Activated CD4-positive, alpha-beta T cell treated with anti-CD3 and anti-CD28 coated beads, Interleukin-2, amount 10 ng/mL, durations not matched to agents 24 days and 14 days (primary cell): ENCODE measurements at places on chromosomes 7 and 10.

- no peak for DNase-seq
Observed at GRCh38 chr7:40509287-40509996, 374.6 kb downstream of the SUGCT start.

DNA sequence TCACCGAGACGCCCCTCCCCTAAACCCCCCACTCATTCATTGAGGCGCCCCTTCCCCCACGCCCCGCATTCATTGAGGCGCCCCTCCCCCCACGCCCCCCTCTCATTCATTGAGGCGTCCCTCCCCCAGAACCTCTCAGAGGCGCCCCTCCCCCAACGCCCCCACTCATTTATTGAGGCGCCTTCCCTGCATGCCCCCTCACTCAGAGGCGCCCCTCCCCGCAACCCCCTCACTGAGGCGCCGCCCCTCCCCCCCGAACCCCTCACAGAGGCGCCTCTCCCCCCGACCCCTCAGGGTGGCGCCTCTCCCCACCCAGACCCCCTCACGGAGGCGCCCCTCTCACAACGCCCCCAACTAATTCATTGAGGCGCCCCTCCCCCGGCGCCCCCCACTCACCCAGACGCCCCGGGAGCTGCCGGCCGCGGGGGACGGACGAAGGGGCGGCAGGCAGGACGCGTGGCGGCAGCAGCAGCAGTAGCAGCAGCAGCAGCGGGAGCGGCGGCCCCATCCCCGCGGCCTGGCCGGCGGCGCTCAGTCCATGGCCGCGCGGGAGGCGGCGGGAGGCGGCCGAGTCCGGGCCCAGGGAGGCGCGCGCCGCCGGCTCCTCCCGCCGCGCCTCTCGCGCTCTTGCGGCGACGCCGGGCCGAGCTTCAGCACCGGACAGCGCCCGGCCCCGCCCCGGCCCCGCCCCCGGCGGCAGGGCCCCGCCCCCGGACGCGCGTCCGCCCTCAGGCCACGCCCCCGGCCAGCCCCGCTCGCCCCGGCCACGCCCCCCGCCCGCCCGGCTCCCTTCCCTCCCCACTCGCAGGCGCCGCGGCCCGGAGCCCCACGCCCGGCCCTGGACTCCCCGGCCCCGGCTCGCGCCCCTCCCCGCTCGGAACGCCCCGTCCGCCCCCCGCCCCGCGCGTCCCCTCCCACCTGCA, at the start of gene PTPRN2:
Gene PTPRN2, minus strand, starts transcription at position 662 of the 923 bp plus-strand sequence.
- peak; percentile 84 for DNase-seq

GRCh38 chr7:2037301-2037807, 195.4 kb downstream of the MAD1L1 start:
- peak; percentile 66 for DNase-seq

DNA sequence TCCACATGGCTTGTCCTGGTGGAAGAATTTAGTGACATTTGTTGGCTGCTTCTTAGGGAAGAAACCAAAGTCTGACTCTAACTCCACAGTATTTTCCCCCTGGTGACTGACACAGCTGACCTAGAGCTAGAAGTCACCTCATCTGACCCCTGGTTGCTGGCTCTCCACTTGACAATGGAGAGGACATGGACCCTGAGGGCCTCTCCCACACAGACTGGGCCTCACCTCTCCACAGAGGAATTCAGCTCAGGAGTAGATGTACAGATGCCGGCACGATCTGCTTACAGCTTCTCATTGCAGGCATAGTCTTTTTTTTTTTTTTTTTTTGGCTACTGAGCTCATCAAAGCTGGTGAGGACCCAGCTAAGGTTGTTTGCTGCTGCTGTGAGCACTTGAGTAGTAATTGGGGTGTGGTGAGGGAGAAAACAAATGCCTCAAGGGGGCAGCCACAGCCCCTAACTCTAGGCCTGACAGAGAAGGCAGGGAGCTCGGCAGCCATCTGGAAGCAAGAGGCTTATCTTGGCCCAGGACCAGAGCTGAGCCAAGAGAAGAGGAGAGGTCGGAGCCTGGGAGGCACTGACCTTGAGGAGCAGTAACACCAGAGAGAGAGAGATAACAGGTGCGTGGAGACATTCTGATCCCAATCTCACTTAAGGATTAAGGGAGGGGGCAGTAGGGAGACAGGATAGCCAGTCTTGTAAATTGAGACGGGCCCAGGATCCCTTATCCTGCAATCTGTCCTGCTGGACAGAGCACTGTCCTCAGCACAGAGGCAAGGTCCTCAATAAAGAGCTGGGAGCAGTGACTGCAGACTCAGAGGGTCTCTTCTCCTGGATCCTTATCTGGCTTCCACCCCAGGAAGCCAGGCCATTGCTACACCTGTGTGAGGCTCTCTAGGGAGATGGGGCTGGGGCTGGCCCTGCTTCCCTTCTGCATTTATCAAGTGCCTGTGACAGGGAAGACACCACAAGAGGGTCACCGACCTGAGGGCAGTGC, 9.4 kb downstream of the PRSS58 start:
- no peak for DNase-seq

GRCh38 chr7:15308821-15309220, 253.0 kb downstream of the AGMO start:
- DNase-seq = no peak

DNA sequence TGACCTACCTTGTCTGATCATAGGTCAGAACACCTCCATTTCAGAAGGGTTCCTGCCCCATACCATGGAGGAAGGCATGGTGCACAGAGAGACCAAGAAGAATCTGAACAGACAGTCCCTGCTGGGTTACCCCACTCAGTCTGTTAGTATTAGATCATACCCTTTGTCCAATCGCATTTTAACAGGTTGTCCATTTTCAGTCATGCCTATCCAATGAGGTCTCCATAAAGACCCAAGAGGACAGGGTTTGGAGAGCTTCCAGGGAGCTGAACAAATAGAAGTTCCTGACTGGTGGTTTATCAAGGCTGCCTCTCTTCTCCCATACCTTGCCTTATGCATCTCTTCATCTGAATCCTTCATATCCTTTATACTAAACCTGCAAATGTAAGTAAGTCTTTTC, 21.2 kb upstream of the SLC16A12 start:
- DNase-seq = no peak

DNA sequence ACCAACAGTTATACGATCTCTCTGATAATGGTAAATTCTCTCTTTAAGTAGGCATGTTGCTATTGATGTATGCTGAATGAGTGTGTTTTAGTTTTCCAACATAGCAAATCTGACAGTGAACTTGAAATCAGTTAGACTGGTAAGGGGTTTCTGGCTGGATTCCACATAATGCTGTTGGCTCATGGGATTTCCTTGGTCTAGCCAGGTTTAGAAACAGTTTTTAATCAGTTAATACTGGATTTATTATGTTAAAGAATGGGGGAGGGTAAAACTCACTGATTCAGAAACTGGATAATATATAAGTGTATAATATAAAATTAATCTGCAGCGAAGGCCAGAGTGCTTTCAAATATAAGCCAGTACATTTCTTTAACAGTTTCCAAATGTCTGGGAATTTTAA, 55.6 kb downstream of the PCDH15 start:
- no peak for DNase-seq

GRCh38 chr7:71595176-71595575, 463.2 kb downstream of the GALNT17 start:
- no peak for DNase-seq

DNA sequence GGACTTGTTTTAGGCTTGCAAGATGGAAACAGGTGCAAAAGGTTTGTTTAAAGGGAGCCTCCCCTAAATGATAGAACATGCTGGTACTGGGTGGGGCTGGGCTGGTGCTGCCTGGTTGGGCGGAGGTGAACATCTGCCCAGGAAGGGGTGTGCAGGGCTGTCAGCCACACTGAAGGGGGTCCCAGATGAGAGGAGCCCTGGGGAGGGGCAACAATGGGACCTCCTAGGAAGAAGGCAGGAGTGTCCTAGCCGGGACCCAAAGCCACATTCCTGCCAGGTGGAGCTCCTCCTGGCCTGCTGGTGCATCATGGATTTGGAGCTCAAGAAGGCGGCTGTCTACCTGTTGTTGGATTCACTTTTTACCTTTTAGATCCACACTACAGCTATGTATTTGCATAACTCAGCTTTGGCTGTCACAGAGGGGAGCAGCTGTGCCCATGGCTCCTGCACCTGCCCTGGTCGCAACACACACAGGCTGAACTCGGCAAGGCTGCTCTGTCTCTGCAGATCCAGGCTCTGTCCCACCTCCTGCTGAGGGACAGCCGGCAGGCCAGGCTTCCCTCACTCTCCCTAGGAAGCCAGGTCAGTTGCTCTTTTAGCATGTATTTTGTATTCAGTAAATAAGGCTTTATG, 59.9 kb downstream of the ADARB2 start:
- DNase-seq = no peak

DNA sequence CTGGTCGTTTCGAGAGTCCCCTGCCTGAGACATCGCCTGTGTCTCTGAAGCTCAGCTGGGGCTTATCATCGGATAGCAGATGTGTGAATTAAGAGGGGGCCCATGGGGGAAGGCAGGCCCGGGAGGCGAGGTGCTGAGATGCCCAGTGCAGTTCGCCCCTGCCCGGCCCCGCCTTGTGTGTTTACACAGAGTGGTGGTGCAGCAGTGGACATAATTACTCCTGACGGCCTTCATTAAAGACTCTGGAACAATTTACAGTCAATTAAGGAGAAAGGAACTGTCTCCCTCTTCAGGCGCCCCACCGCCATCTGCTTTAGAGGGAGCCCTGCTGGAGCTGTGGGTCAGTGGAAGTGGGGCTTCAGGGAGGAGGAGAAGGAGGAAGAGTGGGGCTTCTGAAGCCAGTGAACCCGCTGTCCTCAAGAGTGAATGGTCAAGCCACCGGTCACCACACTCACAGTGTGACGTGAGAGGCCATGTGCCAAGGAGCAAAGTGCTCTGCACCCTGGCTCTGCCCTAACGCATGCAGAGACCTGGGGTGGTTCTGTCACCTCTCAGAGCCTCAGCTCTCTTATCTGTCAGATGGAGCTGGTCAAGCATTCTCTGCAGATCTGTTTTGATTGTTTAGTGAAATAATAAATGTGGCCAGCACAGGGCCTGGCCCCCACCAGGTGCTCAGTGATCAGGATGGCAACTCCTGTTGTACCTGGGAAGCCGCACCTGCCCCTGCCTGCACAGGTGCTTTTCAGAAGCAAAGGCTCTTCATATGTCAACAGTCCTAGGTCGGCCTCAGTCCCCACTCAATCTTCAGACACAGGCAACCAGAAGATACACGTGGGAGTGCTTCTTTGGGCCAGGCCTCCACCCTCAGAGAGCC, 65.6 kb downstream of the CDH23 start:
- DNase-seq = no peak

DNA sequence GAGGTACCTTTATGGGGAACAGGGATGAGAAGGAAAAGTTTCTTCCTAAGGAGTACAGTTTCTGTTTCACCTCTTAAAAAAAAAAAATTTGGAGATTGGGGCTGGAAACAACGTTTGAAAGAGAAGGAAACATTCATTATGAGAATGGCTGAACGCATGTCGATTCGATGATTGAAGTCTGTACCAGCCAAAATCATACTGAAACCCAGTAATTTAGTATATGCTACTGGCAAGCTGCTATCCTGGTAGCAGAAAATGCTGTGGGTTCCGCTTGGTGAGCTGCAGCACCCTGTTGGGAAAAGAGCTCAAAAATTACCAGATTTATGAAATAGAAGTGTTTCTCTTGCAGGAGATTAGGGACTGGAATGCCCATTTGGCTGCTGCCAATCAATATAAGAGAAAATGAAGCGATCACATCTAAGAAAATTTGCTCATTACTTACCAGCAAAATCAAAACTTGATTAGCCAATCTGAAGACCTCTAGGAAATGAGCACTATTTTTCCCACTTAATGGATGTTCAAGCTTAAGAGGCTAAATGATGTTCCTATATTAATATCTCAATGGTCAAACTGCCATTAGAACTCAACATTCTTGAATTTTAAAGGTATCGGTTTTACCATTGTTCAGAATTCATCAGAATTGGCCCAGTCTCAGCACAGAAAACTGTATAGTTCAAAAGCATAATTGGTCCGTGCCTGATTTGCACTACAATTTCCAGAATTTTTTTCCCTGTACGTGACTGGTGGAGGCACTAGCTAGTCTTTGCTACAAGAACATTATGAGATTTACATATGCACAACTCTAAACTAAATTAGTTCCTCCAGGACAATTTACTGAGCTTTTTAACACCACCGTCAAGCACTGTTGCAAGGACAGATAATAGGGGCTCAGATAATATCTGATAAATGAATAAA, 1.2 kb upstream of the ITGB1 start:
- peak; percentile 68 for DNase-seq

GRCh38 chr7:131546583-131547141, 9.8 kb downstream of the PODXL start:
- peak; percentile 85 for DNase-seq

- no peak for DNase-seq
Observed at GRCh38 chr7:229184-229964, 37.0 kb downstream of the FAM20C start.

DNA sequence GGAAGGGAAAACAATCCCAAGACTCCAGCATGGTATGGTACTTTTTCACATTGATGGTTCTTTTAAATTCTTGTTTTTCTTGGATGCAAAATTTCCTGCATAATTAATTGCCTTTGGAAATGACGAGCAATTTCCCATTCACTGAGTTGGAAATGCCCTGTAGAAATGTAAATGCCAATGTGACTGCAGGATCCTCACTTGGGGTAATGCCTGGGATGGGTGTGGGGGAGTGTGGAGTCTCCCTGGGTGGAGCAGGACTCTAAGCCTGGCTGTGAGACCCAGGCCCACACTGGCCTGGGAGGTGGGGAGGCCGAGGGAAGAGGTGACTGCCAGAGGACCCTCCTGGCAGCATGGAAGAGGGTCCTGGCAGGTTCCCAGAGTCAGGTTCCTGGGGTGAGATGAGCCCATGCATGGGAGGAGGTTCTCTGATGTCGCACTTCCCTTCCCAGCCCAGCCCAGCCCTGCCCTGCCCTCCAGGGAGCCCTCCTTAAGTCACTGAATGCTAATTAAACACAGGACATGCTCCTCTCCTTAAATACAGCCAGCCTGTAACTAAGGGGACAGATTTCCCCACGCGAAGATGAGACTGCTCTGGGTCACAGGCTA, 157.9 kb downstream of the GFRA1 start:
- DNase-seq = no peak

GRCh38 chr7:70098133-70098561, 499.9 kb downstream of the AUTS2 start:
- DNase-seq = no peak

DNA sequence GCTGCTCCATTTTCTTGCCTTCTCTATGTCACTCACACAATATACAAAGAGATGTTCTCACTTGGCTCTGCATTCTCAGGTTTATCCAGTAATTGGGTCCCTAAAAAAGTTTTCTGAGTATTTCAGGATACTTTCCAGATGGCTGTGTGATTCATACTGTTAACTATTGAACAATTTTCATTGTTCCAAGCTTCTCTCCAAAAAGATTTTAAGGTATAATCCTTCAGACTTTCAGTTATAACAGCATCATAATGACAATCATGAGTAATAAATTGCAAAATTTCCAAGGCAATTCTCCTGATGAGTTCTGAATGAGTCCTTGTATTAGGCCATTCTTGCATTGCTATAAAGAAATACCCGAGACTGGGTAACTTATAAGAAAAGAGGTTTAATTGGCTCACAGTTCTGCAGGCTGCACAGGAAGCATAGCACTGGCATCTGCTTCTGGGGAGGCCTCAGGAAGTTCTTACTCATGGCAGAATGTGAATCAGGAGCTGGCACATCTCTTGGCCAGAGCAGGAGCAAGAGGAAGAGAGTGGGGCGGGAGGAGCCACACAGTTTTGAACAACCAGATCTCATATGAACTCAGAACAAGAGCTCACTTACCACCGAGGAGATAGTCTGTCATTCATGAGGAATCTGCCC, 148.1 kb downstream of the SLC16A9 start:
- DNase-seq = no peak

GRCh38 chr7:11430841-11431240, 401.2 kb downstream of the THSD7A start:
- DNase-seq = no peak
